ENCODE measurements at places on chromosomes 4 and X.

- no peak for DNase-seq
Measured at GRCh38 chrX:149853925-149854324, 27.1 kb upstream of the MAGEA8 start.

- no peak for DNase-seq
Measured at GRCh38 chr4:143554728-143555597, 41.5 kb downstream of the SMARCA5 start.

- no peak for DNase-seq
Measured at GRCh38 chrX:39016556-39016955, 215.3 kb downstream of the MID1IP1 start.

- no peak for DNase-seq
Measured at GRCh38 chr4:107248571-107248970, 212.5 kb upstream of the DKK2 start.

- peak; percentile 14 for DNase-seq
Measured at GRCh38 chr4:188297873-188298272, 158.6 kb downstream of the TRIML1 start.

- DNase-seq = peak; percentile 88
Measured at GRCh38 chr4:11615601-11616000, 186.9 kb upstream of the HS3ST1 start.

DNA sequence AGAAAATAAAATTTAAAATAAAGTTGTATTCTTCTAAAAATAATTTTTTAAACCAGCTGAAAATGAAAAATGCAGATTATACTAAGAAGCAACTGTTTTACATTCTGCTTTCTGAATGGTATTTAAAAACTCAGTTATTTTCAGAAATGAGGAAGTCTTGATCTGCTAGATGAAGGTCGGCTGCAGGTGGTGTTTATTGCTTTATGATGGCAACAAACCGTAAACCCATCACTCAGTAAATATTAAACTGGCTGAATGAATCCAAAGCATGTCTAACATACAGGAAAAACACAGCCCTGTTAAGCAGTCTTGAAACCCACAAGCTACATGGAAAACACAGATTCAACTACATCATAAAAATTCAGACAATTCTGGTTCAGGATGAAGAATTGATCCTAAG lies 29.3 kb downstream of the DYNLT3 start:
- no peak for DNase-seq

All from umbilical cord (tissue), 2 donors.